Liver (tissue), 10 donors: ENCODE measurements at places on chromosomes 7 and 10.
A peak's percentile ranks its signal among the peaks of the same experiment; 100 is the strongest.

DNA sequence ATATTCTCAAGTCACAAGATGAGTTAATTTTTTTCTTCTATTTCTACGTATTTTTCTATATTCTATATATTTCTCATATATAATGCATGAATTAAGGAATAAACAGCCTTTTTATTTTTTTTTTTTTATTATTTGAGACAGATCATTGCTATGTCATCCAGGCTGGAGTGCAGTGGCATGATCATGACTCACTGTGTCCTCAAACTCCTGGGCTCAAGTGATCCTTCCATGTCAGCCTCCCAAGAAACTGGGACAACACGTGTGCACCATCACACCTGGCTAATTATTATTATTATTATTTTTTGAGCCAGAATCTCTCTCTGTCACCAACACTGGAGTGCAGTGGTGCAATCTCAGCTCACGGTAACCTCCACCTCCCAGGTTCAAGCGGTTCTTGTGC, 1.5 kb downstream of the CLDN12 start:
- DNase-seq: no peak

GRCh38 chr7:141012044-141012685, 2.6 kb downstream of the MRPS33 start:
- DNase-seq: peak; percentile 68

DNA sequence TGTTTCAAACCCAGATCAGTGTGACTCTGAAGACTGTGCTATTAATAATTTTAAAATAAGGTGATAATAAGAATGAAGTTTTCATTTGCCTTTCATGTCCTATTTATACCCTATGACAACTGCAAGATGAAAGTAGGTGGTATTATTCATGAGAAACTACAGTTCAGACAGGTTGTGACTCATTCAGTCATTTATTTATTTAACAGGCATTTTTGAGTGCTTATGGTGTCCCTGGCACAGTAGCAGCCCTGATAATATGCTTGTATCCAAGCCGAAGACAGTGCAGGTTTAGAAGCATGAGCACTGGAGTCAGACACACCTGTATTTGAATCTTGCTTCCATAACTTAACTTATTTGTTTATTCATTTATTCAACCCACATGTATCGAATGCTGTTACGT, 87.1 kb downstream of the FZD1 start:
- no peak for DNase-seq

DNA sequence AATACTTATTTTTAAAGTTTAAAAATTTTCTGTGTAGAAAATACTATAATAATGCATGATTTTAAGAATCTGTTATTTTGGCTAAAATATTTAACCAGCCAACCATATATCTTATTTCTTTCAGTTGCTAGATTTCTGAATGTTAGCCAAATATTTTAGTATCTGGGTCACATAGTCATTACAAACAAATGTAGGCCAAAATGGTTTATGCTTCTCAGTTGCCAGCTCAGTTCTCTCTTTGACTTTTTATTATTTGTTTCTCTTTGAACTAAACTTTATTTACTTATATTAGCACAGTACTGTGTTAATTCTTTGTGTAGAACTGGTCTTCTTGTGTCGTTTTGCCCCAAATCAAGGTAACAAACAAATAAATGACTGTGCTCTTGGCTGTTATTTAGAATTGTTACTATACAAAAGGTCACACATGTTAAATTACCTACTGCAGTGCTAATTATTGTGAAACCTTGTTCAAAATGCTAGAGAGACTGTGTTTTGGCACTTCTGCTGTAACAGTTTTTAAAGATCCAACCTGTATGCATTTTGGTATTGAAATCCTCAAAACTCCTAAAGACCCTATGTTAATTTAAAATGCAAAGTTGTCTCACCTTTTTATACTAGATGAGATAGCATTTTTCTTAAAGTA, 39.8 kb downstream of the ZEB1 start:
- no peak for DNase-seq

GRCh38 chr7:98863601-98864000, 6.2 kb downstream of the TMEM130 start:
- no peak for DNase-seq

DNA sequence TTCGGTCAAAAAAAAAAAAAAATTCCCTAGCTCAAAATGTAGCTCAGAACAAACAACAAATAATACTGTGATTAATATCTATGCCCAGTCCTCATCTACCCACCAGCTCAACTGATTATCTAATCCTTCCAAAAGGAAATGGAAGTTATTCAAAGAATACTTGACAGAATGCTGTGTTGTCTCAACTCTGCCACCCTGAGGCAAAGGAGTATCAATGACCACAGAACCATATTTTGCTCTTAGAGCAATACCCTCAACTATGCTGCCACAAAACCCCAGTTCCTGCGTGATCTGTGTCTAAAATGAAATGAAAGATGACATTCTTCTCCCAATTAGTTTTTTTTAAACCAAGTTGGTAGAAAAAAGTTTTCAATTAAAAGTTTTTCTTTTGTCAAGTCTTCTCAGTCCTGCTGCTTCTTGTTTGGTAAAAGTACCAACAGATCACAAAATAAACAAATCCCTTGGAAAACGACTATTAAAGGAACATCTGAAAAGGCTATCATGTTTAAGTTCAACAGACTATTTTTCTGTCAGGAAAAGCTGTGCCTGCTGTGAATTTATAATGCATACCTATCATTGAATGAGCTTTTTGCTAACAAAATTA, 21.6 kb downstream of the RBM28 start:
- no peak for DNase-seq

GRCh38 chr10:25944771-25945170, 10.7 kb downstream of the MYO3A start:
- no peak for DNase-seq

GRCh38 chr10:103854265-103854685, 1.1 kb downstream of the SH3PXD2A start:
- DNase-seq: no peak

- no peak for DNase-seq
These were observed 42.0 kb downstream of the GALNT17 start for GRCh38 chr7:71173955-71174354.

- no peak for DNase-seq
These were observed 7.3 kb downstream of the AGFG2 start for GRCh38 chr7:100546129-100546925.

DNA sequence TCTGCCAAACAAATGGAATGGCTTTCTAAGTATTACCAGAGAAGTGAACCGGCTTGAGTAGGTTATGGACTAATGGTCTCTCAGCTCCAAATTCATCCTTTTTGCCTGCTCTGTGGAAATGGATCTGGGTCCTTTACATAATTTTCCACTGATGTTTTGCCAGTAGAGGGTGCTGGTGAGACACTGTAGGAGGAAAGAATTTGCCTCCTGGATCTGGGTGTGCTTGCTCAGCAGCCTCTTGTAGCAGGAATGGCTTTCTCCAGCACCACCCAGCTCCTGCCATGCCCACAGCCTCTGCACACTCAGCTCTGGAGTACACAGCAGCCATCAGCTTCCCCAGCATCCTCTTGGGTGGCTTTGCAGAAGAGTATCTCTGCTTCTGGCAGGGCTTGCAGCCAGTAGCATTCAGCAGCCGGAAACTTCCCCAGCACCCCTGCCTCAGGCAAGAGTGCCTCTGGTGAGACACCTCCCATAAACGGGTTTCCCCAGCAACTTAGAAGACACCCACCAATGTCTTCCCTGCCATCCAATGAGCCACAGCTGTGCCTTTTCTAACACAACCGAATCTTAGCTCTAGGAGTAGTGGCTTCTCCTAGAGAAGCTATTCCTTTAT, 235.0 kb upstream of the PLPP4 start:
- DNase-seq: no peak
